ENCODE measurements at places on chromosomes 3 and 15.
A peak's percentile ranks its signal among the peaks of the same experiment; 100 is the strongest.

GRCh38 chr3:181289306-181289705 is 299.8 kb upstream of the DNAJC19 start:
- DNase-seq = no peak

DNA sequence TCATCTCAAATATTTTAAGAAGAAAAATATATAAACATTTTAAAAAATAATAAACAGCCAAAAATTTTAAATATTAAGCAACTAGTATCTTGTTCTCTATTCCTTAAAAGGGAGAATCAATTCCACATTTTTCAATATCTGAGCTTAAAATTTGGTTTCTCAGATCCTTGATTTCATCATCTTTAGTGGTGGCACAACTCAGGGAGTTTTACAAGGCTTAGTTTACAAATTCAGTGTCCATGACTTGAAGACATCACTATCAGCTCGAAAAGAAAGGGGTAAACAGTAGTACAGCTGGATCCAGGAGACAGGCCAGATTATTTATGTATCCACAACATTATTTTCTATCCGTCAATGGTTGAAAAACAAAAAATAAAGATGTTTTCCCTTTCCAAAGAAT is 11.6 kb downstream of the IGF2BP2 start:
- no peak for DNase-seq

DNA sequence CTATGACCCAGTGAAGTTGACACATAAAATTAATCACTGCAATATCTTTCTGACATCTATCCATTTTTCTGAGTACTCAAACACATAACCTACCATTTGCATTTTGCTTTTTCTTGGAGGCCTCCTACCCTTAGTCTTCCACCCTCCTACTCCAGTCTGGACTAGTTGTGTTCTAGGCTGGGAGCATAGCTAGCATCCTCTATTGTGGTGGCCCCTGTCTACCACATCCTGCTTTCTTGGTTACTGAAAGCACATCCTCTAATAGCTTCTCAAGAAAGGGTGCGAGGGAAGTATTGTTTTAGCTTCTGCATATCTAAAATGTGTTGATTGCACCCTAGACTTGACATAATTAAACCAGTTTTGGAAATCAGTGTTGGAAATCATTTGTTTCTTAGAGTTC is 176.5 kb downstream of the THSD4 start:
- no peak for DNase-seq

GRCh38 chr3:160447544-160447943 is 2.0 kb downstream of the TRIM59 start:
- no peak for DNase-seq

DNA sequence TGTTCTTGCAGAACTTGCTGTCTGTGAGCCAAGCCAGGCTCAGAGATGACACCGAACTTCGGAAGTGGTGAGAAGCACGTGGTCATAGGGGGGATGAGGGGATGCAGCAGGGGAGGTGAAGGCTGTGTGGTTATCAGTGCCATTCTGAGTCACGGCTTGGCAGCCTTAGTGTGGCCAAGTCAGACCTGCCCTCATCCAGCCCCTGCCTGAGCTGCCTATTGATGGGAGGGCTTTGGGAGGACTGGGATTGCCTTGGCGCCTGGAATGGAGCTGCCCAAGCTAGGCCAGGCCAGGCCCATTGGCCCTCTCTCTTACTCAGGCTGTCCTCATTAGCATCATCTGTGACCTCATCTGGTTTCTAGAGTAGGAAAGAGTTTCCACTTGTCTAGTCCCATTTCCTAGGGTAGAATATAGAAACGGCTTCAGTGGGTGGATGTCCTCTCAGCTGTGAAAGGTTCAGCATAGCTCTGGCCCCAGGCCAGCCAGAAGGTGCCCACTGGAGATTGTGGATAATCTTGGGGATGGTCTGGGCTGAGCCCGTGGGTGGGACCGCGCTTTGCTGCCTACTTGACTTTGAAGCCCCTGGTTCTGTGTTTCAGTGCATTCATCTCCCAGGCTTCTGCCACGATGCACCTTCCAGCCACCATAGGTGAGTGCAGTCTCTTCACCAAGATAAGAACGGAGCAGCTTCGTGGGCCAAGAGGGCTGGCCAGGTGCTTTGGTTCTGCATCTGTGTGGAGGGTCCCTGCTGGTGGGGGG is 7.2 kb downstream of the FAH start:
- DNase-seq = peak; percentile 50

DNA sequence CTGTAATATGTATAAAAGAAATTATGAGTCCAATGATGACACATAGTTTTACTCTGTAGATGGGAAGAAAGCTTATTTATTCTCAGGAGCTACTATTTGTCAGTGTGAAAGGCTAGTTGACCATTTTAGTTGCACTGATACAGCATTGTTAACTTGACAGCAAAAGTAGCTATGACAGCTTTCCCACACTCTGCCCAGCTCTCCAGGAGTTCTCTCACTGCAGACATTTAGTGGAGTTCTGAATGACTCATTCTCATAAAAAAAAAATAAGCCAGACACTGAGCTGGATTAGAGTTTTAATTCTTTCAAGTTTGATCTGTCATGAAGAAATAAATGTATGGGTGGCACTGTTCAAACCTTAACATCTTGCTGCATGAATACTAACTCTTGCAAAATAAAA is 77.2 kb upstream of the CFAP20DC start:
- DNase-seq = no peak

GRCh38 chr15:73800662-73801345 is 47.7 kb upstream of the INSYN1 start:
- DNase-seq = no peak

GRCh38 chr3:12234192-12234591 is 54.7 kb upstream of the PPARG start:
- no peak for DNase-seq

- DNase-seq = no peak
Measured at GRCh38 chr3:36677331-36678007, 86.9 kb downstream of the DCLK3 start.

DNA sequence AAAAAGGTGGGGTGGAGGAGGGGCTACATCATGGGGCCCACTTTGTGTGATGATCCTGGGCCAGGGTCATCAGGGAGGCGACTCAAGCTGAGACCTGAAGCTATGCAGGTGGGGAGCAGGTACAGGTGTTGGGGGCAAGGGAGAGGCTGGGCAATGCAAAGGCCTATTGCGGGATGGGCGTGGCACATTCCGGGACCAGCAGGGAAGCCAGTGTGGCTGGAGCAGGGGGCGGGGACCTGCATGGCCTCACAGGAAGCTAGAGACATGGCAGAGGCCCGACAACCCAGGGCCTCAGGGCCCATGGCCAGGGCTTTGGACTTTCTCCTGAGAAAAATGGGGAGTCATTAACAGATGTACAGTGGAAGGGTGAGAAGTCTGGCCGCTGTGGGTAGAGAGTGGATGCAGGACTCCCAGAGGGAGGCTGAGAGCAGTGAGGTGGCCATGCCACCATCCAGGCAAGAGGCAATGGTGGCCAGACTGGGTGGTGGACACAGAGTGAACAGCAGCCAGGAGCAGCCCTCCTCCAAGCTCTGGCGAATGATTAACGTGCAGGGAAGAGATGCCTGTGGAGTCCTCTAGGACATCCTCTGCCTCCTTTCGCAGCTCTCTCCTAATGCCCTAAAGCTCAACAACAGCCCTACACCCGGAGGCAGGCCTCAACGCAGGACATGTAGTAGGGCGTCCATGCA is 122.6 kb upstream of the ATP2B2 start:
- no peak for DNase-seq

- DNase-seq = no peak
Measured at GRCh38 chr15:64361259-64361658, 5.3 kb upstream of the CSNK1G1 start.

DNA sequence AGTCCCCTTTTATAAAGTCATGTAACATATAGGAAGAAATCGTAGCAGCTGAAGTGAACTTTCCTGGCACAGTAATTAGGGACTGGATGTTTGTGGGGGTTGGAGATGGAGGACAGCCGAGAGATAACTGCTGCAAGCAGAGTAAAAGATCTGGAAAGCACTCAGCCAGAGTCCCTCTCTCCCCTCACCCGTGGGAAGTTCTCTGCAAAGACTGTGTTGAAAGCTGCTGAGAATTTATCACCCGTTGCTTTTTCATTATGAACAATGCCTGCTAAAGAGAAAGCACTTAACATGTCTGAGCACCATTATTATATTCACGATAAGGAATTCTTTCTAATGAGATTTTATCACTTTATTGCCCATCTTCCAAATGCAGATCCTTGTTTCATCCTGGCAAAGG is 248.8 kb downstream of the SHOX2 start:
- DNase-seq = no peak

DNA sequence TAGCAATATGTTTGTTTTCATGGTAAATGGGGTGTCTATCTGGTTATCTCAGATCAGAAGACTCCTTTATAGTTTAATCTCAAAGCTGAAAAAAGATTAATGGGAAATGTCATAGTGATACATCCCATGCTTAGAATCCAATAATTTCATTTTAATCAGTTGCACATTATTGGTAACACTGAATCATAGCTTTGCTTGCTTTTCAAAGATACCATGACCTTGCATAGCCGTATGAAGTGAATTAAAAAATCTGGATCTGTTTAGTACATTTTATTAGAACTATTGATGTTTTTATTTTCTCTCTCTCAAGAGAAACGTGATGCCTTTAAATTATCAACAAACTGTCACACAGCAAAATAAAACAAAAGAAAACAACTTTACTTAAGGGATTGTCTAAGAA is 506.7 kb upstream of the SGO1 start:
- no peak for DNase-seq

DNA sequence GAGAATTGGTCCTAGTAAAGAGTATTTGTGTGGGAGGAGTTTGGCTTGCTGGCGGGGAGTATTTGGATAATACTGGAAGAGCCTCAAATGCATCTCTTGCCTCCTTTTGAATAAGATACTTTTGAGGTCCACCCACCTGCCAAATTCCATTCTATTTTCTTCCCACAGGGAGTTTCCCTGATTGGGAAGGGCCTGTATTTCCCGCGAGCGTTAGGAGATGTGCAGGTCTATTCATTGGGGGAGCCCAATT is 406 bp upstream of the RASA2 start:
- DNase-seq = no peak

DNA sequence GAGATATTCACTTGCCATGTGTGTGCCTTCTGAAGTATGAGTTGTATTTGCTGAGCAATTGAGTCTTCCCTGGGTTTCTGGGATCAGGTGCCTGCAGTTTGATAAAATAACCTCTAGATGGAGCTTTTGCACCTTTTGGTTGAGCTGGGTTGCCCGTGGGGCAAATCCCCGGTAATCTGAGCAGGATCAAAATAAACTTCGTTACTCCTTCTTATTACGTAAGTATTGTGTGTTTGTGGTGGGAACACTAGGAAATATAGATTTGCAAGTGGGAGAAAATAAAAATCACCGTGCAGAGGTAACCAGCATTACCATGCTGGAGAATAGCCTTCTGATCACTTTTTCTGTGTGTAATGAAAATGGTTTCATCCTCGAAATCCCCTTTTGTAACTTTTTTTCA is 277.4 kb upstream of the NR2E3 start:
- DNase-seq = peak; percentile 17

- DNase-seq = no peak
Measured at GRCh38 chr3:171744158-171744741, 66.0 kb downstream of the PLD1 start.

GRCh38 chr15:71202712-71203111 is 87.4 kb downstream of the THSD4 start:
- no peak for DNase-seq

DNA sequence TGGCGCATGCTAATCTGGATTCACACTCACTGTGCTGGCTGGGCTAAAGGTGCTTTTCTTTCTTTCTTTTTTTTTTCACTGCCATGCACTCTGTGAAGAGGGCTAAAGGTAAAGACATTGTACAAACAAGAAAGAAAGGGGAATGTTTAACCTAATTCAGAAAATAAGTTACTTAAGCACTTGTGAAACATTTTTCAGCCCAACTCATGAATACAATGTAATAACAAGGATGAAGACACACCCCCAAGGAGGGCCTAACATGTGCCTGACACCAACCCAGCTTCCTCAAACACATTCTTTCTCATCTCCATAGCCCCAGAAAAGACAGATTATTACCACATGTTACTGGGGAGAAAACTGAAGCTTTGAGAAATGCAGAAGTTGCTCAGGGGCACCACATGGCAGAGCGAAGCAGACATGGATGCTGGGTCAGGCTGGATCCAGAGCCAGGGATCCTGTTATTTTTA is 5.7 kb downstream of the STIMATE start:
- DNase-seq = no peak

GRCh38 chr3:186172353-186172752 is 63.5 kb upstream of the ETV5 start:
- DNase-seq = no peak

GRCh38 chr3:44400771-44401170 is 62.2 kb downstream of the TCAIM start:
- no peak for DNase-seq

DNA sequence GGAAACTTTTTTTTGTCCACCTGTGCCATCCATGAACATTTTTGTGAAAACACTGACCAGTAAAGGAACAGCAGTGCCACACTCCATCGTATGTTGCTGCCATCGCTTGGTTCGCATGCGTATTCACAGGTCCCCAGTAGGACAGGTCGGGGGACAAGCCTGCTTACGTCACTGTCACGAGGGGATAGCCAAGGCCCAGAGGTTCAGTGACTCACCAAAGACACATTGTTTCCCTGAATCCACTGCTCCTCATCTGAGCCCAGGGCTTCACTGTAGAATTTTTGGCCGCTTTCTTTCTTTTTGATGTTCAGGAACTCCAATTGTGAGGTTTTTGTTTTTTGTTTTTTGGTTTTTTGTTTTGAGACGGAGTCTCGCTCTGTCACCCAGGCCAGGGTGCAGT is 5.9 kb downstream of the ADPRH start:
- DNase-seq = no peak

DNA sequence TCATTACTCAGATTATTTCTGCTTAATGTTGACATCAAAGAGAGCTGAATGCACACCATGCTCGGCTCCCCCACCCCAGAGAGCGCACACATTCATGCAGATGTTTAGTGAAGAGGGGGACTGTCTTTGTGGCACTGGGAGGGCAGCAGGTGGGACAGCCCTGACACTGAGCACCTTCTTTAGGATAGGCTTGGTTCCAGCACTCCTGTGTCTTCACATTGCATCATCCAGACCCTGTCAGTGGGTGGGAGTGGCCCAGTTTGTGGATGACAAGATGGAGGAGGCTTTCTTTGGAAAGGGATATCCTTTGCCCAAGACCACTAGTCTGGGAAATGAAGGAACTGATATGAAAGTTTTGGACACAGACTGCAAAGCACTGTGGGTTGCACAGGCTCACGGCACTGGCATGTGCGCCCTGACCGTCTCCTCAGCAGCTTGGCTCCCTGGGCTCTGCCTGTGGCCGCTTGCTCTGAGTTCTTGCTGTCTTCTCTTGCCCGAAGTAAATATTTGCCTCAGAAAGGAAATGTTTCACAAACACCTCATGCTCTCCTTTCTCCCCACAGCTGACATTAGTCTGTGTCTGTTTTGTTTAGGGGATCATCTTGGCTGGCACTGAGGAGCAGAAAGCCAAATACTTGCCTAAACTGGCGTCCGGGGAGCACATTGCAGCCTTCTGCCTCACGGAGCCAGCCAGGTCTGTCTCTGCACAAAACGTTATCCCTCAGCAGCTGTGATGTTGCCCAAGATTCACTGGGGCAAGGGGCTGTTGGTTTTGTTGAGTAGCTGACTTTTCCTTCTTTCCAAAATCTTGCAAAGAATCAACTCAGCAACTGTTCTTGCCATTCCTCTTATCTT is 16.6 kb downstream of the ACAD9 start:
- no peak for DNase-seq

- DNase-seq = no peak
Measured at GRCh38 chr3:57917601-57918000, 90.6 kb upstream of the FLNB start.

GRCh38 chr3:86867982-86868381 is 123.0 kb downstream of the VGLL3 start:
- DNase-seq = no peak

Data from GM10248 (cell line).